Vagina (tissue), 2 donors: ENCODE measurements at places on chromosomes 1 and 21.

GRCh38 chr1:25126562-25126961 lies 105.7 kb downstream of the SYF2 start:
- DNase-seq: no peak
- no peaks in the 10 kb centered on the region for H3K4me1 ChIP-seq
- no peak overlapping the region for H3K27ac ChIP-seq
- H3K4me3 ChIP-seq: no peak overlapping the region
- no peaks in the 10 kb centered on the region for H3K36me3 ChIP-seq
- H3K27me3 ChIP-seq: no peaks in the 10 kb centered on the region

- no peak for DNase-seq
- H3K27ac ChIP-seq: no peak overlapping the region
- H3K27me3 ChIP-seq: no peaks in the 10 kb centered on the region
- H3K36me3 ChIP-seq: no peaks in the 10 kb centered on the region
- no peak overlapping the region for H3K4me3 ChIP-seq
These were observed 33.6 kb upstream of the FMN2 start for GRCh38 chr1:240058049-240058448.

GRCh38 chr21:38171723-38172344 lies 85.0 kb upstream of the KCNJ15 start:
- no peak for DNase-seq
- H3K36me3 ChIP-seq: no peaks in the 10 kb centered on the region
- H3K27ac ChIP-seq: no peak overlapping the region
- no peak overlapping the region for H3K4me3 ChIP-seq
- H3K27me3 ChIP-seq: no peaks in the 10 kb centered on the region

GRCh38 chr1:112444269-112444668 lies 48.3 kb downstream of the CTTNBP2NL start:
- peaks cover 23% of the 10 kb centered on the region for H3K4me1 ChIP-seq
- H3K27ac ChIP-seq: no peak overlapping the region
- no peaks in the 10 kb centered on the region for H3K27me3 ChIP-seq
- no peak overlapping the region for H3K4me3 ChIP-seq
- peaks cover 5% of the 10 kb centered on the region for H3K36me3 ChIP-seq
- DNase-seq: no peak

DNA sequence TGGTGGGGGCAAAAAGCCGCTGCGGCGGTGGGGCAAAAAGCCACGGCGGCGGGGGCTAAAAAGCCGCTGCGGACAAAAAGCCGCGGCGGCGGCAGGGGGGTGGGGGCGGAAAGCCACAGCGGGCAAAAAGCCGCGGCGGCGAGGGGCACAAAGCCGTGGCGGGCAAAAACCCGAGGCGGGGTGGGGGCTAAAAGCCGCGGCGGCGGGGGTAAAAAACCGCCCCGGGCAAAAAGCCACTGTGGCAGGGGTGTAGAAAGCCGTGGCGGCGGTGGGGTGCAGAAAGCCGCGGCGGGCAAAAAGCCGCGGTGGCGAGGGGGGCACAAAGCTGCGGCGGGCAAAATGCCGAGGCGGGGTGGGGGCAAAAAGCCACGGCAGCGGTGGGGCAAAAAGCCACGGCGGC lies 3901.8 kb downstream of the SRGAP2C start:
- DNase-seq: no peak
- H3K27me3 ChIP-seq: no peaks in the 10 kb centered on the region
- no peaks in the 10 kb centered on the region for H3K36me3 ChIP-seq
- no peak overlapping the region for H3K4me3 ChIP-seq
